ENCODE measurements at places on chromosomes 12 and 14.

DNA sequence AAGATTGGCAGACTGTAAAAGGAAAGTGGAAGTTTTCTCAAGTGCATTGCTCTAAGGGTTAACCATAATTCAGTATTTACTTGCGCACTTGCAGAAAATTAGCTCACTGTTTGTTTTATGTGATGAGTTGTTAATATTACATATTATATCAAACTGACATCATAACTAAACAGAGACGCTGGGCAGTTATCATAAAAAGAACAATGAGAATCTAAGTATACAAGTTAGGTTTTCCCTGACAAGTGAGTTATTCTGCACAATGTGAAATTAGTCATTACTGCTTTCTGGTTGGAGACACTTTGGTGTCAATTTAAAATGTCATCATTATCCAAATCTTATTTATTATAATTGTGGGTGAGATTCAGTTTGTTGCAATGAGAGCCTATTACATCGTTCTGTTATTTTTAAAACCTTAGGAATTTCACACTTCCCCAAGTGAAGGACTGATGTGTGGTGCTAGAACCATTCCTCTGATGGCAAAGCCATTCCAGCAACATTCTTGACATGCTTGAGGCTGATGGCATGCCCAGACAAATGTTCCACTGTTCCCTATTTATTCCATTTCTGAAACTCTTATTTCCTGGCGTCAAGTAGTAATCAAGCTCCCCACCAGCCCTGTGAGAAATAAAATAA lies 90.1 kb upstream of the FLRT2 start:
- no peak for DNase-seq

- DNase-seq: no peak
Observed at GRCh38 chr14:53613404-53614253, 343.0 kb downstream of the BMP4 start.

DNA sequence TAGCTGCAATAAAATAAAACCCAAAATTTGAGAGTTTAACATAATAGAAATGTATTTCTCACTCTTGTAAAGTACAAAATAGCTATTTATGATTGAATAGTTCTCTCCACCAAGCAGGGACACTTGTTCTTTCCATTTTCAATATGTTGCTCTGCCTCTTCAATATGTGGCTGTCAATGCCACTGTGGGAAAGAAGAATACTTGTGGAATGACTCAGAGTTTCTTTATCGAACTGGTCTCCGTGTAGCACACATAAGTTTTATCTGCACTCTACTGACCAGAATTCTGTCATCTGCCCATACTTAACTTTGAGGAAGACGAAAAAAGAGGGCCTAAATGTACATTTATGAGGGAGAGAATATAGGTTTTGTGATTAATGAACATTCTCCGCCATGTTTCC lies 256.9 kb downstream of the ATXN7L3B start:
- no peak for DNase-seq

- DNase-seq: no peak
Observed at GRCh38 chr12:95836185-95836609, 22.6 kb upstream of the SNRPF start.

DNA sequence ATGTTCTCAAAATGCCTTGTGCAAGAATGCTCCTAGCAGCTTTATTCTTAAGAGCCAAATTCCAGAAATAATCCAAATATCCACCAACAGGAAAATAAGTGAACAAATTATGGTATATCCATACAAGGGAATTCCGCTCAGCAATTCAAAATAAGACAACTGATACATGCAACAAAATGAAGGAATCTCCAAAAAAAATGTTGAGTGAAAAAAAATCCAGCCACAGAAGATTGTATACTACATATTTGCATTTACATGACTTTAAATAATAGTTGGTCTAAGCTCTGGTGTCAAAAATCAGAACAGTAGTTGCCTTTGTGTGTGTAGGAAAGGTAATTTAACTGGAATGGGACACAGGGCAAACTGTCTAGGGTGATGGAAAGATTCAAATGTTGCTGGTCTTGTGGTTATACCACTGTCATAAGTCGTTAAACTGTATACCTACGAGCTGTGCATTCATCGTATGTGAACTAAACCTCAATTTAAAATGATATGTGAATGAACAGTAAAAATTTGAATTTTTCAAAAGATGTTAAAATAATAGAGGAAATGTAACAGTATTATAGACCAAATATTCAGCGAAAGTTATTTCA lies 3.2 kb downstream of the CD69 start:
- DNase-seq: no peak

DNA sequence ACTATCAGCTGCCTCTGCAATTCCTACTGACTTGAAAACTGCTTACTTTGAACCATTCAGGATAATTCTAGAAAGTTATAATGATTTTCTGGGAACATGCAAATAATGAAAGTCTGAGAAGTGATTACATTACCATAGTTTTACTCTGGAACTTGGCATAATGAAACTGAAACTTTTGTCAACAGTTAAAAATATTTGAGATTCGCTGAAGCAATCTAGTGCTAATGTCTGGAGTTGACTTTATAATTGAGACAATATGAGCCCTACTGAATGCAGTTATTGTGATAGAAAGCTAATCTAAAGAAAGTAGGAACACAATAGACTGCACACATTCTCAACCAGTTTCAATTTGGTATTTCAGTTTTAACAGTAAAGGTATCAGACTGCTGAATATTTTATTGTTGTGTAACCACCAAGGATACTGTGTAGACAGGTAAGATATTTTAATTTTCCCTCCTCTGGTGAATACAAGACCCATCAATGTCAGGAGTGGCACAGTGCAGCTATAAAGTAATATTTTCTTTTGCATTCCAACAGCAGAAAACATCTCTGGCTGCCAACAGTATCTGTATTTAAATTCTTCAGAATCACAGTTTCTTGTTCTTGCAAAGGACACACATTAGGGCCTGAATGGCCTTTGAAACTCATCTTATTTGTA lies 483.5 kb downstream of the ATP23 start:
- no peak for DNase-seq

GRCh38 chr12:110844551-110845338 lies 2.0 kb upstream of the CCDC63 start:
- DNase-seq: no peak

- no peak for DNase-seq
Observed at GRCh38 chr12:58372298-58372697, 430.9 kb downstream of the ATP23 start.

- DNase-seq: peak; percentile 31
Observed at GRCh38 chr12:28172434-28173030, 17.7 kb upstream of the CCDC91 start.

Measured in hepatic stellate cell (primary cell).